ENCODE measurements at places on chromosomes 16 and 17.

DNA sequence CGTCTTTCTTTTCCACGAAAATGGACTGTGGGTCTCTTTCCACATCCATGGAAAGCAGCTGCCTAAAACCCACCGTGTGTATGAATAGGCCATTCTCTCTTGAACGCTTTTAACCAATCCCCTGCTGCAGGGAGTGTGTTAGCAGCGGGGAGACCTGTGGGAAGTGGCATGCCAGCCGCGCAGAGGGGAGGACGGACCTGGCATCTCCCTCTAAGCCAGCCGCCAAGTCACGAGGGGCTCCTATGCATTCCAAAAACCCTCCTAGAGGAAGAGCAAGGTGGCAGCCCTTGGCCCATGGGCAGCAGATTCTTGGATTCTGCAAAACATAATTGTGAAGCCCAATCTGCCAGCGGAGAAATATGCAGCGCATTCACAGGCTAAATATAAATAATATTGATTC is 15.4 kb downstream of the RBFOX3 start:
- no peak for DNase-seq

- DNase-seq, result no peak
Measured at GRCh38 chr17:8488901-8489300, 53.2 kb downstream of the NDEL1 start.

DNA sequence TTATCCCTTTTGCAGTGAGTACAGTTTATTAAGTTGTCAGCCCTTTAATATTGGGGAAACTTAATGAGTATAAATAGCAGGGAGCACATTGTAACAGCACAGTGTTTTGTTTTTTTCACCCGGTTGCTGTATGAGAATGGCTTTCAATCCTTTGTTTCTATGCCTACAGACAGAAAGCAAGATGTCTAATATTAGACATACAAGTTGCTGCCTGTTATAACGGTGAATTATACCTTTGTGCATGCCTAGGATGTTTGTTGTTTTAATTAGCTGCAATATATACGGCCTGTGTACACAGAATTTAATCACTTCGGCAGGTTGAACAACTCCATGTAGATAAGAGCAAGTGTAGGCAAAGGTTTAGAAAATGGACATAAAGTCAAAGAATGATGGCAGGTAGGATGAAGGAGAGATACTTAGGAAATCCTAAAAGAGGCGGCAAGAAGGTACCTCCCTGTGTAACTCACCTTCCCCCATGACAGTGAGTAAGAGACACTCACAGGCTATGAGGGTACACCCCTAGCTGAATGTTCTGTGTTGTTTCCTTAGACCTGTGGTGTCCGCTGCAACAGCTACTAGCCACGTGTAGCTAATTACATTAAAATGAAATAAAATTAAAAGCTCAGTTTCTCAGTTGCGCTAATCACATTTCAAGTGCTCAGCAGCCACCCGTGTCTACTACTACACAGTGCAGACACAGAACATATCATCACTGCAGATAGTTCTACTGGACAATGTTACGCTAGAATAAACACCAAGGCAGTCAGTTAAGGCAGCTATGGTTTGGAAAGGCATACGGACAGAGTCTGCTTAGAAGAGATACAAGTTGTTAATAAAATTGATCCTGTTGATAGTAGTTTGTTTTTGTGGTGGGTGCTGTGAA is 10.9 kb downstream of the SLC7A6OS start:
- DNase-seq, result no peak

DNA sequence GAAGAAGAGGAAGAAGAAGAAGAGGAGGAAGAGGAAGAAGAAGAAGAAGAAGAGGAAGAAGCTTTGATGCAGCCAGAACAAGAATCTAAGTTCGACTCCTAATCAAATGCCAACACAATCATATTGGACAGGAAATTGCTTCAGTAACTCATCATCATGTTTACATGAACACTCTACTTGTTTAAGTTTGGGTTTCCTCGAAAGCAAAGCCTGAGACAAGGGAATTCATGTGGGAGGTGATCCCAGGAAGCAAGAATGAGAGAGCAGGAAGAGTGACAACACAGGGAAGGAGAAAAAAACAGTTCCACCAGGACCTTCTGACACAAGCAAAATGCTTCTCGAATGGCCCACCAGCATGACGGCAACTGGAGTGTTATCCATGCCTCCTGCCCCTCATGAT is 279.0 kb downstream of the PMP22 start:
- DNase-seq, result no peak

GRCh38 chr17:36011201-36011600 is 6.6 kb downstream of the CCL23 start:
- DNase-seq, result no peak

Measured in T-helper 2 cell (primary cell).